ENCODE measurements at places on chromosomes 1 and 21.

DNA sequence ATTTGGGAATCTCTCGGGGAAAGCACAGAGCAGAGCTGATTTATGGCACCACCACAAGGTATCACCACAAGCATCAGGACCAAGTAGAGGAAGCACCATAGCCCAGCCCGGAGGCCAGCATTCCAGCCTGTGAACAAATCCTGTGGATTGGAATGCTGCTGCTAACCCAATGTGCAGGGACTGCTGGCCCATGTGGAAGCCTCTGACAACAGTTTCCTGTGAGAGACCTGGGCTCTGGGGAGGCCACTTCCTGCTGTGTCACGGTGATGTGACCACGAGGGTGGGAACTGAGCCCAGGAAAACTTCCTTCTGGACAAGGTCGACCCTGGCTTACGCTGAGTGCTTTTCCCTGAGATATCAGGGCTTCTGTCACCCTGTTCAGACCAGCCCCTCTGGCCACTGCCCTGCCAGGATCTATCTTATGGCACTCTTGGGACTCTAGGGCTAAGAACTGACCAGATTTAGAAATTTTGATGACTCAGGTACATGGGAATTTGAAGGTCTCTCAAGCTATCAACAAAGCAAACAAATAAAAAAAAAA, 88.3 kb upstream of the NGF start:
- no peak for DNase-seq

DNA sequence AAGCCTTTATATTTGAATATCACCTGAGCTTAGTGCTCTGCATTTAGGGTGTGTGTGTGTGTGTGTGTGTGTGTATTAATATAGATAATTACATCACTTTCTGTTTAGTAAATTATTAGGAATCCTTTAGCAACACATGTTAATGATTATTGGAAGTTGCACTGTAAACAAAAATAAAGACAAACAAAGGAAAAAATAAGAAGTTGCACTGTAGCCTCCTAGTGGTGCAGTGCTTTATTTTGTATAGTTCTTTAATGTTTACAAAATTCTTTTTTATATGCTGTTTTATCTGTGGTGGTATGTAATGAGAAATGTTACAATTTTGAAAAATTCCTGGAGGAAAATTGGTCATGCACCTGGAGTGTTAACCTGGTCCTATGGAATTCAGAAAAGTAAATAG, 69.2 kb downstream of the UBE4B start:
- no peak for DNase-seq

GRCh38 chr1:16026723-16027484, 5.1 kb downstream of the CLCNKA start:
- no peak for DNase-seq

GRCh38 chr1:173946380-173946921, 29.3 kb upstream of the SERPINC1 start:
- no peak for DNase-seq

- DNase-seq = no peak
These were observed 84.4 kb downstream of the TRABD2B start for GRCh38 chr1:47912756-47913155.

- no peak for DNase-seq
These were observed 61.5 kb upstream of the ATP1B1 start for GRCh38 chr1:169044971-169045370.

- no peak for DNase-seq
These were observed 120.5 kb upstream of the CD34 start for GRCh38 chr1:208031316-208031931.

DNA sequence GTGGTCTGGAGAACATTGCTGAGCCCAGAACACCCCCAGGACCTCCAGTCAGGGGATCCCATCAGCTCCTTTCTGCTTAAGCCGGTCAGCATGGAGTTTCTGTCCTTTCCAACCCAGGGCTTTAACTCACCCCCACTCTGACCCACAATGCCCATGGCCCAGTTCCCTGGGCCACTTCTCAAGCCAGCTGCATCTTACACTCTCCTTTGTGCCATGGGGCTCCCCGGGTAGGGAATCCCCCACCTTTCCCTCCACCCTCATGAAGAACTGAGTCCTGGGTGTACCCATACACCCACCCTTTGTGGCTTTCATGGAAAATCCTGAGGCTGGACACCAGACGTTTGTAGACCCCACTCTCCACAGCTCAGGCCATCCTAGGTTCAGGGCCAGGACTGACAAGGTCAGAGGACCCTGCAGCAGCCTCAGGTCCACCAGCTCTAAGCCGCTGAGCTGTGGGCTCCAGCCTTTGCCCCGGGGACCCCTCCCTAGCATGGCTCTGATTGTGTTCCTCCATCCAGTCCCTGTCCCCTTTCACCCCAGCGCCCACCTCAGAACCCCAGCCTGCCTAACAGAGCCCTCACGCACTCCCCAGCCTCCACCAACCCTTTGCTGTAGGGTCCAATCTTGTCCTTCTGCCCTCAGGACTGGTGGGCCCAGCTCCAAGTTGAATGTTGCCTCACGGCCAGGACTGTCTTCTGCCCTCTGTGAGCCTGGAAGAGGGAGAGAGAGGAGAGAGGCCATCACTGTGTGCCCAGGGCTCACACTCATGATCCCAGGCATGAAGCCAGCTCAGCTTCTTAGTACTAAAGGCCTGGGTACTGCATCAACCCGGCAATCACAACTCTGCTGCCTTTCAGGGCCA, 394.8 kb downstream of the MATN1 start:
- no peak for DNase-seq
